ENCODE measurements at places on chromosomes 6 and 20. TPM values are rescaled to one million over a fixed set of nuclear protein-coding genes. Genes with fewer than 3 reads are reported as not detected.

The GPX5 gene
- total RNA-seq, result not detected

The FIG4 gene
- total RNA-seq, result 20.7 TPM

The SASH1 gene
- total RNA-seq, result 6.2 TPM

The DLL1 gene
- 4.3 TPM for total RNA-seq

The SLC25A27 gene
- not detected for total RNA-seq

The LTA gene
- total RNA-seq, result 7.6 TPM

The SLC16A10 gene
- 0.05 TPM for total RNA-seq
